ENCODE measurements at places on chromosomes 5 and 9.

- no peak for DNase-seq
These were observed 354.7 kb downstream of the NDUFS4 start for GRCh38 chr5:53915120-53915519.

- no peak for DNase-seq
These were observed 79.3 kb upstream of the IRX4 start for GRCh38 chr5:1961952-1962595.

- DNase-seq: peak; percentile 1
These were observed 470.5 kb downstream of the PDE4D start for GRCh38 chr5:59423021-59423420.

DNA sequence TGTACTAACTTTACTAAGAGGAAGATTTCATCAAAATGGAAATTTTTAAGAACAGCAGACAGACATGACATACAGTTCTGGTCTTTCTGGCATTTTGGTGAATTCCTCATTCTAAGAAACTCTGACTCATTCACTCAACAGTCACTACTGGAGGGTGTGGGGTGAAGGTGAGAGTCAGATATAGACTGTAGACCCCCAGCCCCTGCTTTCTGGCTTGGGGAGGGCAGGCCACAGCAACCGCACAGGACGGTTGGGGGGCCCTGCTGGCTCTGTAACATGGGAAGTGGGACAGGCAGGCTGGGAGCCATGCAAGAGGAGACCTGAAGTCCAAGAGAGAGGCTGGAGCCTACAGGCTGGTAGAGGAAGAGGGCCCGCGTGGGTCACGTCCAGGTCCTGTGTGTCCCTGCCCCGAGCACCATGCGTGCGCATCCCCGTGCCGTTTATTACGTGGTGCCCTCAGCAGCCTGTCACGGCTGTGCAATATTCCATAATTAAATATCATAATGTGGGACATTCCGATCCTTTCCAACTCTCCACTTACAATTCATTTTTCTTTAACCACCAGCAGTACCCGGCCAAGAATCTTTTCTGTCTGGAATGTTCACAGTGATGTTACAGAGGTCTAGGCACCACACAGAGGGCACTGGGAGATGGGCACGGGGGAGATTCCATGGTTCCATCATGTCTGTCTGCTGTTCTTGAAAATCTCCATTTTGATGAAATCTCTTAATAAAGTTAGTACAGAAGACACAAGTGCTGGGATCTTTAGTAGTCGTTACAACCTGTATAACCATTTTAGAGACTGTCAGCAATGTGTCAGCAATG is 75.5 kb downstream of the SEMA4D start:
- DNase-seq: peak; percentile 4

- no peak for DNase-seq
These were observed 103.5 kb downstream of the MVB12B start for GRCh38 chr9:126430124-126430523.

- no peak for DNase-seq
These were observed 312.5 kb downstream of the CETN3 start for GRCh38 chr5:90097082-90097477.

GRCh38 chr9:91220021-91220420 is 141.7 kb downstream of the AUH start:
- no peak for DNase-seq

DNA sequence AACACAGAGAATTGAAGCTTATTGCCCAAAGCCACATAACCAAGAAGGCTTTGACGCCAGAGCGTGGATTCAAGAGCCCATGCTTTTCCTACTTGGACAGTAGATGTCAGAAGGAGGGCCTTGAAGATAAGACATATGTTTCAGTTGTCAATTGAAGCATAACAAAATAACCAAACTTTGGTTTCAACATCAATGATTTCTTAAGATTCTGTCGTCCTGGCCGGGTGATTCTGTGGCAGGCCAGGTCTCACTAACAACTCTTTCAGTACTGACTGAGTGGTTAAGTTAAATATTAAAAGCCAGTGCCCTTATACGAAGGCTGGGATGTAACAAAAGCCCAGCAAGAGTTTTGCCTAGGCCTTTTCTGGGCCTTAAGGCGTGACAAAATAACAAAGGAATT is 94.0 kb downstream of the RCL1 start:
- DNase-seq: no peak

GRCh38 chr5:170169996-170170395 is 62.8 kb upstream of the C5orf58 start:
- no peak for DNase-seq

DNA sequence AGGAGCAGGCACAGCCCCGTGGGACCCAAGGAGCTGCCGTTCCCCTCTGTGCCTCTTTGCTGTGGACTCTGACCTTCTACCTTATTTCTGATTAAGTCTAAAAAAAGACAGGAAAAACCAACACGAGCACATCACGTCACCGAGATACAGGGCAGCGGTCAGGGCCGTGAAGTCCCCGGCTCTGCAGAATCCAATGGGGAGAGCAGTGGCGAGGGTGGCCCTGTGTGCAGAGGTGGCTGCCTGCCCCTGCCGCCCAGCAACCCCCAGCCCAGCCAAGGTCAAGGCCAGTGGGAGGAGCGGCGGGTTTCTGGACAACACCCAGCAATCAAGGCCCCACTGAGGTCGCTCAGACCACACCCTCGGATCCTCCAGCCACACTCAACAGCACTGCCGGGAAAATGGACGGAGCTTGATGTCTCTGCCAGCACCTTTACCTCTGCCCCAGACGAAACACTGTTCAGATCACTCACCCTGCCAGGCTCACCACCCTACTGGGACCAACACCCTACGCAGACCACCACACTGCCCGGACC is 32.7 kb upstream of the SLC9A3 start:
- DNase-seq: no peak

- DNase-seq: no peak
These were observed 3.4 kb downstream of the PRRC2B start for GRCh38 chr9:131397100-131397790.

DNA sequence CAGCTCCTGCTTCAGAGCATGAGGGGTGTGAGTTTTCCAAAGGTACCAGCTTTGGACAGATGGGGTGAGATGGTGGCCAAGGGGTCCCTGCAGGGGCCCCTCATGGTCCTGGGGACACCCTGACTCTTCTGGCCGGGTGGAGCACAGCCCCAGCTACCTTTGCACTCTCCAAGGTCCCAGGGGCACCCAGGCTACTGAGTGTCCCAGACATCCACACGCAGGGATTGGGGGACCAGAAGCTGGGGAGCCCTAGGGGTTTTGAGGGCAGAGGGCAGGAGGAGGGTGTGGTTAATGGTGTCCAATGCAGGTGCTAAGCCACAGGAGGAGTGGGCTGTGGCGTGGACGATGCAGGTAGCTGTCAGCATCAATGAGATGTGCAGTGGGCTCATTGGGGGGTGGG is 16.0 kb upstream of the CLPTM1L start:
- DNase-seq: no peak

DNA sequence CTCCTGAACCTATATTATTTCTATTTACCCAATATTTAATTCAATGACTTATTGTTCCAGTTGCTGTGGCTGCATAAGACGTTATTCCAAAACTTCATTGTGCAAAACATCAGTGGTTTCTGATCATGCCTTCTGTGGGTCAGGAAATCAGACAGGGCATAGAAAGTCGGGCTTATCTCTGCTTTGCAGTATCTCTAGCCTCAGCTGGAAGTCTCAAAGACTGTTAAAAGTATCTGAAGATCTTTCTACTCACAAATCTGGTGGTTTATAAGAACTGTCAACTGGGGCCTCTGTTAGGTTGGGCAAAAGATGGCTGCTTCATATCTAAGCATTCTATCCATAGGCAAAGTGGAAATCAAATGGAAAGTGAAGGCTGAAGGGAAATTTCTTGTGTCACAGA is 687.7 kb upstream of the ARRDC3 start:
- no peak for DNase-seq

DNA sequence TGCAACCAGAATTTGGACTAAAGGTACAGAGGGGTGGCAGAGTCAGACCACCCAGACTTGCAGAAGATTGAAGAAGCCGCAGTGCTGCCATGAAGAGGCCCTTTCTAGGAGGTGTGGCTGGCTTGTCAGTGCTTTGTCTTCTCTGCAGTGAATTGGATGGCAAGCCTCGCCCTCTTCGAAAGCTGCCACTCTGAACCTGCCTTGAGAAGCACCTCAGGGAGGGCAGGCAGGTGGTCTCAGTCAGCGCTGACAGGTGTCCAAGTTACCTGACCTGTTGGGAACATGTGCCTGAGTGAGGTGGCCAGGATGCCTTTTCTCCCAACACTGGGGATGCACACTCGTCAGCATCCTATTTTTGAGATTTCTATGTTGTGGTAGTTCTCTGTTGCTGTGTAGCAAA is 6.2 kb downstream of the TENT4A start:
- no peak for DNase-seq

DNA sequence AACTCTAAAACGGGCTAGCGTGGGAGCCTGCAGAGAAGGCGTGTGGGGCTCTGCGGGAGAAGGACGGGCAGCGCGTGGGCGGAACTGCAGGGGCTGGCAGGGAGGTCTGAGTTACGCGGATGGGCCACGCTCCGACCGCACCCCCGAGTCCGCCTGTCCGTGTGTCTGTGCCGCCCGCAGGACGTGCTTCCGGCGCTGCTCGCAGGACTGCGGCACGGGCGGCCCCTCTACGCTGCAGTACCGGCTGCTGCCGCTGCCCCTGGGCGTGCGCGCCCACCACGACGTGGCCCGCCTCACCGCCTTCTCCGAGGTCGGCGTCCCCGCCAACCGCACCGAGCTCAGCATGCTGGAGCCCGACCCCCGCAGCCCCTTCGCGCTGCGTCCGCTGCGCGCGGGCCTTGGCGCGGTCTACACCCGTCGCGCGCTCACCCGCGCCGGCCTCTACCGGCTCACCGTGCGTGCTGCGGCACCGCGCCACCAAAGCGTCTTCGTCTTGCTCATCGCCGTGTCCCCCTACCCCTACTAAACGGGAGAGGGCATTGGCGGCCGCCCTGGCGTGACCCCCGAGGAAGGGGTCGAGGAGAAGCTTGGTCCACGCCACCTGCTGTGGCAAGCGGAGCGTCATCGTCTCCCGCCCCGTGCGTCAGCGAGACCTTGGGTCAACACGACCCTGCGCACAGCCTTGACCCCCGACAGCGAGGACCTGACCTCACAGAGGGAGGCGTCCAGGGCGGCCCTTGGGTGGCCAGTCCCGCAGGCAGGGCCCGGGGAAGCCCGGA is 11.4 kb upstream of the ASS1 start:
- DNase-seq: no peak

GRCh38 chr5:39569857-39570256 is 145.1 kb upstream of the DAB2 start:
- no peak for DNase-seq

GRCh38 chr9:123418052-123418430 is 62.0 kb downstream of the CRB2 start:
- no peak for DNase-seq

- no peak for DNase-seq
These were observed 77.8 kb downstream of the FGF1 start for GRCh38 chr5:142608081-142608480.

- DNase-seq: no peak
These were observed 142.9 kb downstream of the ARRDC3 start for GRCh38 chr5:91240175-91240574.

GRCh38 chr9:95355500-95355899 is 38.0 kb upstream of the FANCC start:
- no peak for DNase-seq

All from stromal cell of bone marrow (primary cell).